Neural progenitor cell (in vitro differentiated cells): ENCODE measurements at places on chromosomes 6 and 20.

DNA sequence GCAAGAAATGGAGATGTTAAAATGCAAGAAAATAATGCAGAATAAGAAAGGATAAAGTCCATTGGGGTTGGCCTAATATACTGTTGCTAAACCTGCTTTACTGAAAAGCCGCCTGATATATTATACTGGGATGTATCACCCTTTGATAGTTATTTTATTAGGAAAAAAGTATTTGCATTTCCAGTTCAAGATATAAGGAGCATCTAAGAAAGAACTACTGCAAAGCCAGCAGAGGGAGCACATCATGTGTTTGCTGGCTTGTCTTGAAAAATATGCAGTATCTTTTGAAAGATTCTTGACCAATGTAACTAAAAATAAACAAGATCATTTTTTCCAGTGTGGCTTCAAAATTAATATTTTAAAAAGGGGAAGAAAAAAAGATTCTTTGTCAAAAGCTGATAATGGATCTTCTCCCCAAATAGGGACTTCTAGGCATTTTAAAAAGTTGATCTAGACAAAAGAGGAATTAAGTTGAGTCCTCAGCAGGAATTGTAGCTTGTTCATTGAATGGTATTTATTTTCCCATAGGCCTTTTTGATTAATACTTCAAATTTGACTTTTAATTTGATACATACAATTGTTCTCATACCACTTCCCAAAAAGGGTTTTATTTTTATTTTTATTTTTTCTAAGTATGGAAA lies 214.9 kb downstream of the ZFAND3 start:
- H3K4me1 ChIP-seq: peaks cover 47% of the 10 kb centered on the region
- no peak overlapping the region for H3K4me3 ChIP-seq
- peak overlapping the region; percentile 31 for H3K27ac ChIP-seq
- DNase-seq: peak; percentile 17

- H3K27ac ChIP-seq: no peak overlapping the region
- peaks cover 20% of the 10 kb centered on the region for H3K4me1 ChIP-seq
- peaks cover 15% of the 10 kb centered on the region for H3K27me3 ChIP-seq
- peak overlapping the region; percentile 81 for H3K4me3 ChIP-seq
- H3K36me3 ChIP-seq: no peaks in the 10 kb centered on the region
These were observed 698 bp downstream of the FAM210B start for GRCh38 chr20:56359212-56360132.

DNA sequence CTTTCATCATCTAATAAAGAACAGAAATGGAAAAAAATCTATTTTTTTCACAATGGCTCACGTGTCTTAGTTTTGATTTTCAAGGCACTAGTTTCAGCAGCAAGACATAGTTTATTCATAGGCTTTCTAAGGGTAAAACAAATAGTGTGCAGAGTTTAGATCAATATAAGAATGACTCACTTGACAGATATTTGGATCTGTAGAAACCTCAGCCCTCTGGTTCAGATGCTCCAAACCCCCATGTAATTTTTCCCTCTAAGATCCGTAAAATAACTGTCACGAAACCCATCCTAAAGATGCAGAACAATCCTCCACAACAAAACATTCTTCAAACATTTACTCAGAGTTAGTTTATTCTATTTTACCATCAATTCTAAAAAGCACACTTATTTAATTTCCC lies 43.4 kb downstream of the IYD start:
- H3K27ac ChIP-seq: no peak overlapping the region
- H3K4me3 ChIP-seq: no peak overlapping the region
- no peaks in the 10 kb centered on the region for H3K4me1 ChIP-seq
- H3K36me3 ChIP-seq: no peaks in the 10 kb centered on the region
- H3K27me3 ChIP-seq: peaks cover 10% of the 10 kb centered on the region

GRCh38 chr6:14861491-14861943 lies 384.4 kb upstream of the JARID2 start:
- peaks cover 31% of the 10 kb centered on the region for H3K4me1 ChIP-seq
- H3K27ac ChIP-seq: no peak overlapping the region
- H3K27me3 ChIP-seq: no peaks in the 10 kb centered on the region
- H3K36me3 ChIP-seq: no peaks in the 10 kb centered on the region
- no peak overlapping the region for H3K4me3 ChIP-seq
- DNase-seq: peak; percentile 24

DNA sequence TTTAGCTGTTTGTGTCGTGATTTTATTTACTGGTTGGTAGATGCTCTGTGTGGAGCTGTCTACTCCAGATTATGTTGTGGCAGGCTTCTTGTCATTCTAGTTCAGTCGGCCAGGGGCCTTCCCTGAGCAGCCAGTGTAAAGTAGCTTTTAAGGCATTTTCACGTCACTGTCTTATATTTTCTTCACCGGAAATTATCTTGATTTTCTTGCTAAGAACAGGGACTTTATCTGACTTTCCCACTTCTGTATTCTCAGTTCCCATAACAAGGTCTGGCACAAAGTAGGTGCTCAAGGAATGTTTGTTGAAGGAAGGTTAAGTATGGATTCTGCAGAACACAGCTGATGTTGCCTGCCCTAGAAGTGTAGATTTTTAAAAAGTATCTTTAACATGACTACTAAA lies 868 bp downstream of the LTV1 start:
- no peaks in the 10 kb centered on the region for H3K27me3 ChIP-seq
- peak; percentile 8 for DNase-seq
- peaks cover 10% of the 10 kb centered on the region for H3K36me3 ChIP-seq
- H3K27ac ChIP-seq: peak overlapping the region; percentile 46
- H3K4me1 ChIP-seq: peaks cover 13% of the 10 kb centered on the region
